ENCODE measurements at places on chromosomes 7 and 10.

- H3K27me3 ChIP-seq, result peaks cover 7% of the 10 kb centered on the region
- no peaks in the 10 kb centered on the region for H3K36me3 ChIP-seq
- no peak for DNase-seq
- no peaks in the 10 kb centered on the region for H3K4me1 ChIP-seq
- H3K27ac ChIP-seq, result no peak overlapping the region
Observed at GRCh38 chr10:13857451-13857850, 270.7 kb downstream of the PRPF18 start.

GRCh38 chr10:92801978-92802872 lies 46.1 kb upstream of the EXOC6 start:
- H3K4me1 ChIP-seq, result no peaks in the 10 kb centered on the region
- no peak for DNase-seq
- no peak overlapping the region for H3K27ac ChIP-seq
- peaks cover 13% of the 10 kb centered on the region for H3K27me3 ChIP-seq

GRCh38 chr7:27094304-27095049 lies 1.3 kb downstream of the HOXA1 start:
- DNase-seq, result no peak
- peaks cover 3% of the 10 kb centered on the region for H3K36me3 ChIP-seq
- peaks cover 12% of the 10 kb centered on the region for H3K4me1 ChIP-seq
- H3K4me3 ChIP-seq, result peak overlapping the region; percentile 75
- H3K27ac ChIP-seq, result no peak overlapping the region

- no peak for DNase-seq
- H3K27me3 ChIP-seq, result peaks cover 10% of the 10 kb centered on the region
- H3K4me1 ChIP-seq, result no peaks in the 10 kb centered on the region
- no peak overlapping the region for H3K27ac ChIP-seq
Observed at GRCh38 chr7:94029976-94030375, 25.8 kb upstream of the BET1 start.

GRCh38 chr7:97871659-97872024 lies 566 bp downstream of the ASNS start:
- no peaks in the 10 kb centered on the region for H3K27me3 ChIP-seq
- no peak for DNase-seq
- H3K4me3 ChIP-seq, result peak overlapping the region; percentile 91
- H3K27ac ChIP-seq, result peak overlapping the region; percentile 92
- peaks cover 26% of the 10 kb centered on the region for H3K4me1 ChIP-seq
- H3K36me3 ChIP-seq, result peaks cover 24% of the 10 kb centered on the region

- no peaks in the 10 kb centered on the region for H3K4me1 ChIP-seq
- no peak for DNase-seq
- no peak overlapping the region for H3K4me3 ChIP-seq
- H3K27ac ChIP-seq, result no peak overlapping the region
- H3K27me3 ChIP-seq, result no peaks in the 10 kb centered on the region
Observed at GRCh38 chr7:111642373-111642772, 80.1 kb upstream of the IMMP2L start.

- peaks cover 3% of the 10 kb centered on the region for H3K27me3 ChIP-seq
- H3K4me3 ChIP-seq, result no peak overlapping the region
- H3K4me1 ChIP-seq, result no peaks in the 10 kb centered on the region
- H3K36me3 ChIP-seq, result no peaks in the 10 kb centered on the region
- DNase-seq, result no peak
- no peak overlapping the region for H3K27ac ChIP-seq
Observed at GRCh38 chr7:151114151-151115090, 28.1 kb downstream of the AGAP3 start.

GRCh38 chr7:23594879-23595604 lies 2.1 kb upstream of the CCDC126 start:
- no peaks in the 10 kb centered on the region for H3K36me3 ChIP-seq
- peaks cover 35% of the 10 kb centered on the region for H3K4me1 ChIP-seq
- peak overlapping the region; percentile 1 for H3K4me3 ChIP-seq
- peak overlapping the region; percentile 74 for H3K27ac ChIP-seq
- DNase-seq, result peak; percentile 73

GRCh38 chr10:101602761-101603398 lies 14.8 kb downstream of the DPCD start:
- no peaks in the 10 kb centered on the region for H3K27me3 ChIP-seq
- no peak overlapping the region for H3K27ac ChIP-seq
- DNase-seq, result peak; percentile 64
- peaks cover 3% of the 10 kb centered on the region for H3K36me3 ChIP-seq
- no peak overlapping the region for H3K4me3 ChIP-seq

- H3K4me3 ChIP-seq, result no peak overlapping the region
- H3K36me3 ChIP-seq, result peaks cover 66% of the 10 kb centered on the region
- no peaks in the 10 kb centered on the region for H3K4me1 ChIP-seq
- no peaks in the 10 kb centered on the region for H3K27me3 ChIP-seq
- no peak overlapping the region for H3K27ac ChIP-seq
Observed at GRCh38 chr10:3131098-3131497, 41.5 kb downstream of the PITRM1 start.

- DNase-seq, result no peak
- no peaks in the 10 kb centered on the region for H3K4me1 ChIP-seq
- H3K4me3 ChIP-seq, result no peak overlapping the region
- H3K36me3 ChIP-seq, result no peaks in the 10 kb centered on the region
- no peaks in the 10 kb centered on the region for H3K27me3 ChIP-seq
Observed at GRCh38 chr10:131115801-131116200, 195.7 kb downstream of the TCERG1L start.

- H3K4me3 ChIP-seq, result no peak overlapping the region
- peaks cover 14% of the 10 kb centered on the region for H3K4me1 ChIP-seq
- no peak overlapping the region for H3K27ac ChIP-seq
- no peak for DNase-seq
Observed at GRCh38 chr10:86048973-86049372, 317.6 kb downstream of the GRID1 start.

DNA sequence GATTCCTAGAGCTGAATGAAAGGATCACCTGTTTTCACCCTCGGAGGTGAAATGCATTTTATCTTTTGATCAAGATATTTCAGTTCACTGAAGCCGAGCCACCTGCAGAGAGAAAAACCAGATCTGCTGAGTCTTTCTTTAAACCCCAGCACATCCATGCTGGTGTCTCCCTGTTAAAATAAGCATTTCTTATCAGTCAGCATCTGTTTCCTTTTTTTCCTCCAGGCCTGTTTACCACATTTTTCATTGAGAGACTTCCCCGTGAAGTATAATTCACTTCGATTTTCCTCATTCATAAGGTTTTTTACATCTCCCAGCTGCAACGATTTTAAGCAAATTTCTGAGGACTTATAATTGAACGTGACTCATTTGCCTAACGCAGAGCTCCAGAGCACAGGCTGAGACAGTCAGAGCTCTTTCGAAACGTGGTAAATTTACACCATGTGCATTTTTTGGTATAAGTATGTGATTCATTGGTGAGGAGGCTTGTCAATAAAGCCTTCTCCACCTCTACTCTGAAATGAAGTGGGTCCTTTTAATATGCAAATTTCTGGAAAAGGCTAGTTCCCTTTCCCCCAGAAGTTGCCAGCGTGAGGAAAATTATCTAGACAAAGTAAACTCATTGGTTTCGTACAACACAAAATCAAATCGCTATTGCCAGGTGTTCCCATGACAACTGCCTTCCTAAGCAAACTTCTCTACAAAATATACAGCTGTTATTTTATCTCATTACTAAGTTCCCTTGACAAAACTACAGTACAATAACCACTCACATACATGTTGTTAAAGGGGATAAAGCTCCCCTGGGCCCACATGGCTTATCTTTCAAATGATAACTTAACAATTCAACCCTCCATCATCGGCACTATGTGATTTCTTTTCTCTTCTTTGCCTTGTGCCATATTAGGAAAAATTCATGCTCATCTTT lies 374.8 kb upstream of the AKR1E2 start:
- DNase-seq, result no peak
- no peak overlapping the region for H3K4me3 ChIP-seq
- H3K36me3 ChIP-seq, result no peaks in the 10 kb centered on the region
- H3K27ac ChIP-seq, result no peak overlapping the region
- peaks cover 3% of the 10 kb centered on the region for H3K27me3 ChIP-seq
- peaks cover 2% of the 10 kb centered on the region for H3K4me1 ChIP-seq

- no peak overlapping the region for H3K27ac ChIP-seq
- H3K4me3 ChIP-seq, result no peak overlapping the region
- H3K4me1 ChIP-seq, result peaks cover 15% of the 10 kb centered on the region
- no peak for DNase-seq
- no peaks in the 10 kb centered on the region for H3K27me3 ChIP-seq
Observed at GRCh38 chr7:930975-931758, 23.3 kb downstream of the ADAP1 start.

DNA sequence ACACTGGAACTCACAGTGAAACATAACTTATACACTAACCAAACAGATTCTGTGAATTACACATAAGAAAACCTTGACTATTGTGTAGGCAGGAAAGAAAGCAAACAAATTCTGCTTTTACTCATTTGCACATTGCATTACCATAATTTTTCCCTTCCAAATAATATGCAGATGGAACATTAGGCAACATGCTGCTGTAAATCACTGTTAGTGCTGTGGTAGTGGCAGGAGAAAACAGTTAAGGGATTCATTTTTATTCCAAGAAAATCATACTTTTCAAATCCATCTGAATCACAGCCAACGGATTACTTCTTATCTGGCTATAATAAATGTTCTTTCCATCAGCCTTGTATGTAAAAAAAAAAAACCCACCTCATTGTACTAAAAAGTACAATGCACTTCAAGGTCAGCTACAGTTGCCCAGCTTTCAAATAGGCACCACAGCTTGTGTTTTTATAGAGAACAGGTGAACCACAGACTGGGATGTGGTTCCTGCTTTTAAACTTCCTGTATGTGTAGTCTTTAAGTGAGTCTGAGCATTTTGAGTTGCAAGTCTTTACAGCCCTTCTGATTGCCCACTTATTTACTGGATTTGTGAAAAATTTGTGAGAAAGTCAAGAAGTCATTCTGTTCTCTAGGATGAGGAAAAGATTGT lies 590.0 kb upstream of the SEMA3D start:
- no peak for DNase-seq
- H3K4me1 ChIP-seq, result no peaks in the 10 kb centered on the region
- no peak overlapping the region for H3K4me3 ChIP-seq
- no peaks in the 10 kb centered on the region for H3K27me3 ChIP-seq

DNA sequence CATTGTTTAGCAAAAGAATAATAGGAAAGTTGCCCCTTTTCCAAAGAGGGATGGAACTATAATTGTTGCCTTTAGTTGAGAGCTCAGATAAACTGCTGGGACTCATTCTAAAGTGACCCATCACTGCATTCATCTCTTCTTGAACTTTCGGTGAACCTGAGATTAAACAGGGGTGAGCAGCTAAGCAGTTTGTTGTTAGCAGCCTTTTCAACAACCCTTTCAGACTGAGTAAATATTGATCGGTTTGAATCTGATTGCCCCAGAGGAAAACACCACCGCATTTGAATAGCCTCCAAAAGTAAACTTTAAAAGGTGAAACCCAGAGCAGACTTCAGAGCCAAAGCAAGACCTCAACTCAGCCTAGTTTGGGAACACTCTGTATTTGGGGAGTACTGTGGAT lies 4.7 kb downstream of the HOXA1 start:
- H3K4me3 ChIP-seq, result no peak overlapping the region
- H3K36me3 ChIP-seq, result peaks cover 1% of the 10 kb centered on the region
- H3K27ac ChIP-seq, result no peak overlapping the region
- peaks cover 8% of the 10 kb centered on the region for H3K4me1 ChIP-seq
- no peak for DNase-seq

DNA sequence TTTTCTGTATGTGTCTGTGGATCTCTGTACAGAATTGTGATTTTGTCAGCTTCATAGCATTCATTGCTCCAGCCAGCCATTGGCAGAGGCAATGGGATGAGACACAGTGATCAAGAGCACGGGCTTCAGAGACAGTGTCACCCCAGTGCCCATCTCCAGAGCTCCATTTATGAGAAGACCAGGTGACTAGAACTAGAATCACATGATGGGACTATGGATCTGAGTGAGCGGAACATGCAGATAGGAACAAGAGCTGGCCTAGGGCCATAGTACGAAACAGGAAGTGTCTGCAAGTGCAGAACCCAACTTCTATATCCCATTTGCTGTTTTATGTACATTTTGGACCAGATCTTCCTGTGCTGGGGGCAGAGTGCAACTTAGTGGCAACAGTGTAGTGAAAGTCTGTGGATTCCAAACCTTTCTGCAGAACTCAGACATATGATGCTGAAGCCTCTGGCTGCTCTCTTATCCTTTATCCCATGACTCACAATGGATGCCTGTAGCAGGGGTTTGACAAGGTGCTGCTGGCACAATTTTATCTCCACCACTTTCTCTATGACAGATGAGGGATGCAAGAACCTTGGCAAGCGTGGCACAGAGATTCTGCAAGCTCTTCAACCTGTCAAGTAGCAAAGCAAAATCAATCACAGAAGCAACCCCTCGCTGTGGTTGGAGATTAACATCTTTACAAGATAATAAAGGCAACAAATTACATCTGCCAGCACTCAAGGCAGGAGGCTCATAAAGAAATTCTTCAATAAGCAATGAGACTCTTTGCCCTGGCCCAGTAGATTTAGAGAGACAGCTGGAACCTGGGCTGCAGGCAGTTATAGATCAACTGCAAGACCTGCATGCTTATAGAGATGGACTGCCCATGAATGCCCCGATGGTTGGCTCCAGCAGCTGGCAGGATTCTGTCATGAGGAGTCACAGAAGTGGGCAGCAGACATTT lies 681.3 kb downstream of the TNS3 start:
- H3K4me3 ChIP-seq, result no peak overlapping the region
- H3K27ac ChIP-seq, result no peak overlapping the region
- no peaks in the 10 kb centered on the region for H3K36me3 ChIP-seq
- no peaks in the 10 kb centered on the region for H3K4me1 ChIP-seq

DNA sequence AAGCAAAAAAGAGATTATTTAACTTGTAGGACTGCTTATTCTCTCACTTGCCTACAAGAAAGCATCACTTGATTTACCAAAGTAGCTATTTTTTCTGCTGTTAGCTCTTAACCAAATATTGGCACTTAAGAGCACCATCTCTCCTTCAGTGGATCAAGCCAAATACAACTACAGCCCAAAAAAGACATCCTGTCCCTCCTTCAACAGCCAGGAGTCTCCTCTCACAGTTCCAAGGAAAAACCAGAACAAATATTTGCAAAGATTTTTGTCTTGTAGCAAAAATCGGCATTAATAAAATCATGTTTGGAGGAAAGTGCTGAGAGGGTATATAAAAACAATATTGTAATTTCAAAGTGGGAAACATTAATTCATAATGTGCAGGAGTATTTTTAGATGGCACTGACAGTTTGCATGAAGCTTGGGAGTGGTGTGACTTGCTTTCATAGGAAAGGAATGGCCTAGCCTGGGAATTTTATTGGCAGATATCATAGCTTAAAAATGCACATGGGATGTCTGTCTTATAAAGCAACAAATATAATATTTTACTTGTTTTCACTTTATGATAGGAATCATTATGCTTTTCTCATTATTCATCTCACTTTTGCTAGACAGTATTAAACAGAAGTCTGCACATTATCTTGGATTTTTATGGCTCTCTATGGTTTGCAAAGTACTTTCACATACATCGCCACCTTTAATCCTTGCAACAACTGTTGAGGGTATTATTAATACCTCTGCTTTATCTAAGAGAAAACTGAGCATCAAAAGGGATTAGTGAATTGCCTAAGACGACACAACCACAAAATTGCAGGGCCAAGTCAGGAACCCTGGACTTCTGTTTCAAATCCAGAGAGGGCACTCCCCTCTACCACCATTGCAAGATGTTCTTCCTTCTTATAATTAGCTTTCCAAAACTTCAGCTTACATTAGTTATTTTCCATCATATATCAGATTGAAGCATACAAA lies 103.5 kb downstream of the AGMO start:
- no peak overlapping the region for H3K27ac ChIP-seq
- H3K36me3 ChIP-seq, result no peaks in the 10 kb centered on the region
- no peak for DNase-seq
- no peaks in the 10 kb centered on the region for H3K27me3 ChIP-seq
- H3K4me3 ChIP-seq, result no peak overlapping the region
